ENCODE measurements at places on chromosomes 1 and 21.
A peak's percentile ranks its signal among the peaks of the same experiment; 100 is the strongest.

DNA sequence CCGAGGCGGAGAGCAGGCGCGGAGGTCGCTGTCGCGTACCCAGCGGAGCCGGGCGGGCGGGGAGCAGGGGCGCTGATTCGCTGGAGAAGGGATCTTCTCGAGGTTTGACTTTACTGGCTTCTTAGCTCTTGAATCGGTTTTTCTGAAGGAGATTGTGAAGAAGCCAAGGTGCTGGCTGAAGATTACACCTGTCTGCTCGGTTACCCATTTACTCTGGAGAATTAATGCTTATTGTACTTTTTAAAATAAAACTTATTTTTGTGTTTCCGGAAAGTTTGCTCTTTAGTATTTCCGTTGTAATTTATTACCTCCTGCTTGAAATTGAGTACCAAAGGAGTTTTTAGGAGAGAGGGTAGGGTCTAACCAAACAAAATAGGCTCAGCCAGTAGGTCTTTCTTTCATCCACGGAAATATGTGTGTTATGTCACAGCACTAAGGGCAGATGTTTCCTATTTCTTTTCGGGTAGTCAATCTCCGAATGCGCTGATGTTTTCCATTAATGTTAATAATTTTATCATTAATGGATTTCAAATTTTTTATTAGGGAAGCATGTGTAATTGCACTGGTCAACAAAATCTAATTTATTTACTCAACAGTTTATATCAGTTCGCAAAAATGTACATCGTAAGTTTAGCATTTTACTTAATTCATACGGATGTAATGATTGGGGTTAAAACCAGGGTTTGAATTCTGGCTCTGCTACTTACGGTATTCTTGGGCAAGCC, 510 bp upstream of the GNG5 start:
- DNase-seq, result no peak

GRCh38 chr1:46549697-46550681, 1.5 kb downstream of the KNCN start:
- DNase-seq, result peak; percentile 55

DNA sequence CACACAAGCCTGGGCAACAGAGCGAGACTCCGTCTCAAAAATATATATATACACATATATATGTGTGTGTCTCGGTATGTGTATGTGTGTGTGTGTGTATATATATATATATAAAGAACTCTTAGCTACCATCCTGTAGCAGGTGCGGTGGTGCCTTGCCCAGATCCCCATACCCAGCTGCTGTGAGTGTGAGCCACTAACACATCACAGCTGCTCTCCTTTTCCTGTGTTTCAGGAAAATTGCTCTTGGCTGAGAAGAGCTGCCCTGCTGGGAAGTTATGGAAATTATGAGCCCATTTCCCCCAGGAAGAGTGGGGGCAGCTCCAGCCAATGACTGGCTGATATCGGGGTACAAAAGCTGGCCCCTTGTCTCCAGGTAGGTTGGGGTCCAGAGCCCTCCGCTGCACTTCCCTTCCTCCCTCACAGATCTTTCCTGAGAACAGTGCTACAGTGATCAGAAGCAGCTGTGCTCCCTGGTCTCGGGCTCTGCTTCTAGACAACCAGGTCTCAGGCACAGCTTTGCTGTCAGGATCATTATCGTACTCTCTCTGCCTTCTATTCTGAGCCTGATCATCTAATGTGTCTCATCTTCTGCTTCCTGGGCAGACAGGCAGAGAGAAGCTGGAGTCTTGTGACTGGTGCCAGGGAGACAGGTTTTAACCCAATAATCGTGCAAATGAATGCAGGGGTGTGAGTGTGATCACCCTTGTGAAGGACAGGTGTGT, 109.6 kb upstream of the ZNF678 start:
- no peak for DNase-seq

GRCh38 chr1:17212009-17212408, 7.1 kb downstream of the PADI1 start:
- no peak for DNase-seq

DNA sequence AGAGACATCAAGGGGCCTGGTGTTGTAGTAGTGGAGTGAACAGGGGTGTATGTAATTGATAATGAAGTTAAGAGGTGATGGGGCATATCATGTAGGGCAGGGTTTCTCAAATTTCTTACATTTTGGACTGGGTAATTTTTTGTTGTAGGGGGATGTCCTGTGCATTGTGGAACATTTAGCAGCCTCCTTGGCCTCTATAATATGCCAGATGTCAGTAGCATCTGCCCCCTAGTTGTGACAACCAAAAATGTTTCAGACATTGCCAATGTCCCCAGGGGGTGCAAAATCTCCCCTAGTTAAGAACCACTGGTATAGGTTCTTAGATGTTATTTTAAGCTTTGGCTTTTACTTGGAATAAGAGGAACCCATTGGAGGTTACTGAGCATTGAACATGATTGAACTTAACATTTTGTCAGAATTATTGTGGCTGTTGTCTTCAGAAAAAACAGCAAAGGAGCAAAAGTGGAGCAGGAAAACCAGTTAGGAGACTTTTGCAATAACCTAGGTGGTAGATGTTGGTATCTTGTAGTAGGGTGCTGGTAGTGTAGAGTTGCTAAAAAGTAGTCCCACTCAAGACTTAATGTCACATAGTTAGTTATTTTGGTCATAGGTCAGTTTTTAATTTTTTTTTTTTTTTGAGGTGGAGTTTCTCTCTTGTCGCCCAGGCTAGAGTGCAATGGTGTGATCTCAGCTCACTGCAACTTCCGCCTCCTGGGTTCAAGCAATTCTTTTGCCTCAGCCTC, 6.2 kb downstream of the ZNF326 start:
- DNase-seq, result no peak

DNA sequence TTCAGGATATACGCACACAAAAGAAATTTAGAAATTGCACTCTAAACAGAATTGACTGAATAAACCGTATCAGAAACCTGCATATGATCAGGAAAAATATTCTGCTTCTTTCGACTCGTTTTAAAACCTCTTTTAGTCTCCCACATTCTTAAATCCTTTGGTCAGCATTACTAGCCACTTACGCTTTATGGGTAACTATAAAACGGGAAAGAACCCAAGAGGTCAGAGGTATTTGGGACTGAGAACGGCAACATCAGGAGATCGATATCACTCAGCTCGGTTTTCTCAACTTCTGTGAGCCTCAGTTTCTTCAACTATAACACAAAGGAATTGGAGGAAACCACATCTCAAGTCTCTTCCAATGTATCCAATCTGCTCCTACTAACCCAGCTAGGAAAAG, 36.4 kb upstream of the ANGPTL7 start:
- DNase-seq, result no peak

DNA sequence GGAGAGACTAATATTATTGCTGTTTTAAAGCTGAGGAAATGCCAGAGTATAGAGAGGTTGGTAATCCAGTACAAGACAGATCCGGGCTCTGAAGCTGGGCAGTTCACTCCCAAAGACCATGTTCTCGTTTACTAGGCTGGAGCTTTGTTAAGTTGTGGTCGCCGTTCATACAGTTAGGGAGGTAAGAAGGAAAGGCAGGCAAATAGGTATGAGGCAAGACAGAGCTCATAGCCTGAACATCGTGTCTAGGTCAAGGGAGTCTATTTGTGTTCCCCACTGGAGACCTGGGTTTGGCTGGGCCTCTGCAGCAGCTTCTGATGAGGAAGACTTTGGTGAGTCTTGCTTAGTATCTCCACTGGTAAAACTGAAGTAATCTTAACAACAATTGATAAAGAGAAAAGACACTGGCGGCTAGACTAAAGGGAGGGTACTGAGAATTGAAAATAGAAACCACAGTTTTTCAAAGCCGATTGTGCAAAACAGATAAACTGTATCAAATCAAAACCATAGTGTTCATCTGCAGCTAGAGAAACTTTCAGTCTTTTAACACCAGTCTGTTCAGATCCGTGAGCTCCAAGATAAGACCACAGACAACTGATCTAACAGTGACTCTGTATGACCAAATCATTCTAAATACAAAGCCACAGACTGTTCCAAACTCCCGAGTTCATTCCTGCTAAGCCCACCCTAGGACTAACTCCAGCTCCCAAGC, 217.0 kb upstream of the FAM78B start:
- no peak for DNase-seq

DNA sequence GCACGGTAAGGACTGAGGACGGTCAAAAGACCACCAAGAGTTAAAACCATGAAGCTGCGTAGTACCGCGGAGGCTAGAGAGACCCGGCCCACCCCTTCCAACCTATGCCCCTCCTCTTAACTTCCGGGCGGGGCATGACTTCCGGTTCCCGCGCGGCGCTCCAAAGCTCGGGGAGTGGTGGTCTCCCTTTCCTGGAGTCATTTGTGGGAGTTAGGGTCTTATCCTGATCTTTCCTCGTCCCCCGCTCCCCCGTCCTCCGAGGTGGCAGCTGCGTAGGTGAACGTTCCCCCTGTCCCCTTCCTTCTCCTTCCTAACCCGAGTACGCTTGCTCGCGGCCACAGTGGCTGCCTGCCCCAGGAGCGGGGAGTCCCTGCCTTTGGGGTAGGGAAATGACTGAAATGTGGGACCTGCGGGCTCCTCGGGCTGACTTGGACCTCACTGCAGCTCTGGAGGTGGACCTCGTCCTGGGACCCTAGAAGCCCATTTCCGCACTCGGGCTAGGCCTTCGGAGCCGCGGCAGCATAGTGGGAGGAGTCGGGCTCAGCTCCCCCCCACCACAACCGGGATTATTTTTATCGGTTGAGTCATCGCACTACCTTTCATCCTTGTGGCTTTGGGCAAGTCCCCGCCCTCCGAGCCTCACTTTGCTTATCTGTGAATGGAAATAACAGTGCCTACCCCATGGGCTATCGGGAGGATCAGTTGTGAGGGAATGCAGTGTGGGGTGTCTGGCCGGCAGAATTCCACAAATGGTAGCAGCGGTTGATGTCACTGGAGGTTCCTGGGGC, 24.1 kb downstream of the CELA3A start:
- DNase-seq, result peak; percentile 89

DNA sequence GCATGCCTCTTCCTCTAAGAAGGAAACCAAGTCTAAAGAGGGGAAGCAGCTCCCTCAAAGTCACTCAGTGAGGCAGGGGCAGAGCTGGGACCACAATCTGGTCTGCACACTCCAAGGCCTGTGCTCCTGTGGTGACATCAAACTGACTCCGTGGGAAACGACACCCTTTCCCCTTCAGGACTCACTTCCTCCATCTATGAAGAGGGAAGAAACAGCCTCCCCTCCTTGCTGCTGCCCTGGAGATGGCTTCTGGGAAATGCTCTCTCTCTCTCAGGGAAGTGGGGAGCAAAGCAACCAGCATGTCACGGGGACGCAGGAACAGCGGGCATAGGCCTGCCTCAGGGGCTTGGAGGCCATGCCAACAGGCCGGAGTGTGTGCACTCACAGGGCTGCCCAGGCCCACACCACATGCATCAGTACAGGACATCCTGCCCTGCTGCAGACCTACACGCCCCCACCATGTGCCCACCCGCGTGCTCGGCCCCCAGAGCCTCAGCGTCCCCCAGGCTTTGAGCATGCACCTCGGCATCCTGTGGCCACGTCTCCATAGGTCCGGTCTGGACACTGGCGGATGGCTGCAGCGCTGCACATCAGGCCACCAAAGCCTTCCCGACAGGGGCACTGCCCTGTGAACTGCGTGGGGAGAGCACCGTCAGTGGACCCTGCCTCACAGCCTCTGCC, 25.7 kb downstream of the LAMB3 start:
- no peak for DNase-seq

GRCh38 chr1:97781762-97782337, 139.0 kb downstream of the DPYD start:
- no peak for DNase-seq

DNA sequence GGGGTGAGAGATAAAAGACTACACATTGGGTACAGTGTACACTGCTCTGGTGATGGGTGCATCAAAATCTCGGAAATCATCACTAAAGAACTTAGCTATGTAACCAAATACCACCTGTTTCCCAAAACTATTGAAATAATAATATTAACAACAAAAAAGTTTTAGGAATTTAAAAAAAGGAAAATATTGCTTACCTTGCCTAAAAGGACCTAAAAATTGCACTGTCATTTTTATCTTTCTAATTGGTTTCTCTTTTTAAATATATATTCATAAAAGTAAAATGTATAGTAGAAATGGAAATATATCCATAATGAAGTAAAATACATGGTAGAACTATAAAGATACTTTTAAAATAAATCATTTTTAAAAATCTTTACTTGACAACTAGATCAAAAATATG, 719.3 kb upstream of the RGS18 start:
- DNase-seq, result no peak

GRCh38 chr1:29506678-29507225, 270.4 kb downstream of the PTPRU start:
- no peak for DNase-seq

- DNase-seq, result no peak
These were observed 123.6 kb downstream of the MACF1 start for GRCh38 chr1:39328095-39328494.

GRCh38 chr1:36650200-36651065, 167.7 kb upstream of the CSF3R start:
- peak; percentile 36 for DNase-seq

DNA sequence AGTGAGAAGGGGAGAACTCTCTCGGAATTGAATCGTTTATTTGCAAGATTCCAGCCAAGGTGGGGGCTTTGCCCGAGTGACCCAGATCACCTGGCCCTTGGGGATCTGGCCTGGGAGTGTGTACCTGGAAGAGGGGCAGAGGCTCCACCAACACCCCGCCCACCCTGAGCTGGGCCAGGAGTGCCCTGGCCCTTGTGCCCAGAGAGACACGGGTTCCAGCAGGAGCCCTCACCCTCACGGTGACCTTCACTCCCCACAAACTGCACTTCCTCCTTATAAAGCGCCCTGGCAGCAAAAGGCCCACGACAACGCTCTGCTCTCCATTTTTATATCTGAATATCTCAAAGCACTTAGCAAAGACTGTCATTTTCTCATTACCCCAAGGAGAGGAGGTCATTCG, 16.6 kb downstream of the CASZ1 start:
- no peak for DNase-seq

- DNase-seq, result peak; percentile 50
These were observed 16.4 kb upstream of the RAB29 start for GRCh38 chr1:205791568-205792180.

GRCh38 chr1:111818081-111818480, 62.4 kb downstream of the DDX20 start:
- DNase-seq, result no peak

- no peak for DNase-seq
These were observed 176.0 kb downstream of the C1orf21 start for GRCh38 chr1:184562806-184563205.

DNA sequence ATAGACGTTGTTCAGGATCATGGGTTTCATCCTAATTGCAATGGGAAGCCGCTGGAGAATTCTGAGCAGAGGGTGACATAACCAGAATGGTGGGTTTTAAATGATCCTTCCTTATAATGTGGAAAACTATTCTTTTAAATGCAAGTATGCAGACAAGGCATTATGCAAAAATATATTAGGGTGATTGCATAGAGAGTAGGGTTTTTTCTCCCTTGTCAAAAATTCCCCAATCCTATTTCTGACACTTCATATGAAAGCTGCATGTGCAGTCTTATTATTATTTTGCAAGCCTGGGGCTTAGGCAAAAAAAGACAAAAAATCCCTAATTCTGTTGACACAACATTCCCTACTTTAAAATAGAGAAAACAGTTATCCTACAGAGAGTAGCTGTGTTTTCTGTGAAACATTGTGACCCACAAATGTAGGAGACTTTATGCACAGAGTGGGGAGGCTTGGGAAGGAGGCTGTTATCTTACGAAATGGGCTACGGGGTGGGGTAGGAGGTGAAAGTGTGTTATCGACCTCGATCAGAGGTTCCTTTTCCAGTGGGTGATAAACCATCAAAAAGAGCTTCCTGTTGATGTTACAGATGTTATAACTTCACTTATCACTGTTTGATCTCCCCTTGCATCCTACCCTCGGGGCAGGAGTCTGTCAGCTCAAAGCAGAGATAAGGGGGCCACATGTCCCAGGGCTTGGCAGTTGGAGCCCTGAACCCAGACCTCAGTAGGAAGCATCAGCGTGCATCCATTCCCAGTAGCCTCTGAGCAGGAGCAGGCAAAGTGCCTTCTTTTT, 27.2 kb downstream of the RHEX start:
- DNase-seq, result no peak
